Thoracic aorta (tissue), 2 donors: ENCODE measurements at places on chromosomes 2 and 18.

DNA sequence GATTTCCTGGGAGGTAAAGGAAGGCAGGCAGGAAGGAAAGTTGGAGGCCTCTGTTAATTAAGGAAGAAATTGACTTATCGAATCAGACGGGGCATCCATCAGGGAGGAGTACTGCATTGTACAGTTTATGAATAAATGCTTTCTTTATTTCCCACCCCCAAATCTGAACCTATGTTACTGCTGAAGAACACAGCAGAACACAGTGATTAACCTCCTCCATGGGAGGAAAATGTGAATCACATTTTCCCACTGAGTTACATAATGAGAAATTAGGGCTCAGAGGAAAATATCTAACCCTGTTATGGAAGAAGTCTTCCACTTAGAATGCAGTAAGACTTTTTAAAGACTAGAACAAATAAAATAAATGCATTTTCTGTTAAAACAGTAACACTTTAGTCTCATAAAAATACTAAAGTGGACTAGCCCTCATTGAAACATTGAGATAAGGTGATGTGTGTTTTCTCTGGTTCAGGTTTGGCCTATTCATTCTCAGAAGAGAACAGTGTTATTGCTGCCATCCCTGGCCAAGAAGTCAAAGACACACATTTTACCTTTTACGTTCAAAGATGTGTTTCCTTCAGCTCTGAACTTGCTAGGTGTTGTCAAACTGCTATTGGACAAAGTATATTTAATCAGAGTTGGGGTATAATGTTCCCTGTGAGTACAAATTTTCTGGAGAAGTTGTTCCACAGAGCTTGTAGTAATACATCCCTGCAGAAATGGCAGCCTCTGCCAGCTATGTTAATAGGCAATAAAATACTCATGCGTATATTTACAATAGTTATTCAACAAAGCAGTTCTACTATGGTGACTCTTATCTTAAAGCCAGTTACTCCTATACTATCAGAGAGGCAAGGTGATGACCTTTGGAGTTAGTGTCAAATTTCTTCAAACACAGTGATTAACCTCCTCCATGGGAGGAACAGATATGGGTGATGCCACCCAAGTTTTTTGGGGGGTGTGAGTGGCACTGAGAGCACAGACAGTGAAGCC lies 11.1 kb downstream of the DNAH6 start:
- no peaks in the 10 kb centered on the region for H3K27me3 ChIP-seq
- DNase-seq: no peak
- no peak overlapping the region for H3K27ac ChIP-seq
- H3K4me1 ChIP-seq: no peaks in the 10 kb centered on the region
- no peak overlapping the region for H3K4me3 ChIP-seq

DNA sequence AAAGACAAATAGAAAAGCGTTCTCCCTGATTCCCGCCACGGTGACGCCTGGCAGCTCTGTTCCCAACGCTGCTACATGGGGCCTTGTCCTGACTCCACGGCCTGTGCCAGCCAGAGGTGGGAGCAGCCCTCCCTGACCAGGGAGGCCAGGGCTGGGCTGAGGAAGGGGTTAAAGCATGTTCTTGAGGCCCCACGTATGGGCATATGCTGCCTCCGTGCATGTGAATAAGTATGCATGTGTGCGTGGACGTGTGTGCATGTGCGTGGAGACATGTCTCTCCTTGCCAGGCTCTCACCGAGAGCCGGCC lies 1.6 kb upstream of the SNED1 start:
- no peaks in the 10 kb centered on the region for H3K36me3 ChIP-seq
- H3K4me1 ChIP-seq: peaks cover 88% of the 10 kb centered on the region
- H3K27ac ChIP-seq: peak overlapping the region; percentile 92
- peak overlapping the region; percentile 85 for H3K4me3 ChIP-seq
- H3K27me3 ChIP-seq: no peaks in the 10 kb centered on the region

DNA sequence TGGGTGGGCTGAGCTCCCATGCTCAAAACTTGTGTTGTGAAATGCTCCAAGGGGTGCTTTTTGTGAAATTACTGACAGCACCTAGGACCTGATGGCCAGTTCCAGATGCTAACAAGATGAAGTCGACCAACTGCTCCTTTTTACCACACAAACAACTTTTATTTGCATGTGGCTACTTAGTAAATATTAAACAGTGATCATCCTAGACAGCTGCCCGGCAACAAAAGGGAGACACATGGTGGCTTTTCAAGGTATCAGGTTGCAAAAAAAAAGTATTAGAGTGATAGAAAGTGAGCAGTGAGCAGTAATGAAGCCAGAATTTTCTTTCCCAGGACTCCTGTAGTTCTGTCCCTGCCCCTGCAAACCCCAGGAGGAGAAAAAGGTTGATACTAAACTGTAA lies 118.5 kb downstream of the RPIA start:
- no peak for DNase-seq
- H3K4me3 ChIP-seq: no peak overlapping the region
- no peaks in the 10 kb centered on the region for H3K36me3 ChIP-seq
- no peaks in the 10 kb centered on the region for H3K4me1 ChIP-seq
- H3K27me3 ChIP-seq: no peaks in the 10 kb centered on the region

GRCh38 chr18:79485788-79486355 lies 90.1 kb downstream of the NFATC1 start:
- no peak for DNase-seq
- peaks cover 10% of the 10 kb centered on the region for H3K4me1 ChIP-seq
- H3K27ac ChIP-seq: peak overlapping the region; percentile 52
- H3K27me3 ChIP-seq: no peaks in the 10 kb centered on the region

DNA sequence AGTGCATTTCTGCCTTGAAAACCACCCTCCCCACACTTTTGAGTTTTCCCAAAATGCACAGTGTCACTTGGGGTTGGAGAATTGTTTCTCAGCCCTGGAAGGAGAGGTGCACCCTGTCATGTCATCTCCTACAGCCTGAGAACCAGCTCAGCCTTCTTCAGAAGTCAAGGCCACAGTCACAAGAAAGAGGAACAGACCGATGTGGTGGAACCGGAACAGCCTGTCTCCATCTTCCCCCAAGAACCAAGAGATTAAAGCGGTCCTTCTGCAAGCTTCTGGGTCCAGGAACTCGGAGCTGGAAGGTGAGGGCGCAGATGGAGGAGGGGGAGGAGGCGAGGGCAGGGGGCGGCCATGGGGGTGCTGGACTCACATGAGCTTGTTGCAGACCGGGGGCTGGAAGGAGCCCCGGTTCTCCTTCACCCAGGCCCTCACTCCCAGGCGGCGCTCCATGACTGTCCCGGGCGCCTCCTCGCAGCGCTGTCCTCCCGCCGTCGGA lies 248 bp downstream of the HAAO start:
- no peaks in the 10 kb centered on the region for H3K27me3 ChIP-seq
- peak overlapping the region; percentile 93 for H3K27ac ChIP-seq
- peak overlapping the region; percentile 86 for H3K4me3 ChIP-seq
- H3K36me3 ChIP-seq: no peaks in the 10 kb centered on the region
- H3K4me1 ChIP-seq: peaks cover 18% of the 10 kb centered on the region

- H3K27ac ChIP-seq: peak within 1 kb of the TSS; percentile 61
- peak; percentile 41 for DNase-seq
- no peaks in the 10 kb centered on the region for H3K27me3 ChIP-seq
- peaks cover 22% of the 10 kb centered on the region for H3K4me1 ChIP-seq
Observed at GRCh38 chr2:235493775-235494715, at the start of gene AGAP1. AGAP1 (plus strand) TSS chr2:235494043.

DNA sequence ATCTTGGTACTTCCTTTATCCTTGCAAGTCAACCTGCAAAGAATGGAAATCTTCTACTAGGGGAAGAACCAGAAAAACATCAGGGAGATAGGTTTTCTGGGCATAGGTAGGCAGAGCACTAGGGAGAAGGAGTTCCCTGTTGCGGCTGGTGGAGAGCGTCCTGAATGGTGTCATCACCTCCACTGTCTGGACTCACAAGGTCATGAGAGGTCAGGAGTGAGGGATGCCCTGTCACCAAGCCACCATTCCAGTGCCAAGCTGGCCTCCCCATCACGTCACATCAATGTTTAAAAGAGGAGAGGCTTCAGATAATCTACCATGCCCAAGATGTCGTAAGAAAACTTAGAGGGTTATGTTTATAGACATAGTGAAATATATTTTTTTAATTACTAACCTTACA lies 72.1 kb downstream of the BCL2 start:
- no peak overlapping the region for H3K27ac ChIP-seq
- H3K4me1 ChIP-seq: no peaks in the 10 kb centered on the region
- DNase-seq: no peak

DNA sequence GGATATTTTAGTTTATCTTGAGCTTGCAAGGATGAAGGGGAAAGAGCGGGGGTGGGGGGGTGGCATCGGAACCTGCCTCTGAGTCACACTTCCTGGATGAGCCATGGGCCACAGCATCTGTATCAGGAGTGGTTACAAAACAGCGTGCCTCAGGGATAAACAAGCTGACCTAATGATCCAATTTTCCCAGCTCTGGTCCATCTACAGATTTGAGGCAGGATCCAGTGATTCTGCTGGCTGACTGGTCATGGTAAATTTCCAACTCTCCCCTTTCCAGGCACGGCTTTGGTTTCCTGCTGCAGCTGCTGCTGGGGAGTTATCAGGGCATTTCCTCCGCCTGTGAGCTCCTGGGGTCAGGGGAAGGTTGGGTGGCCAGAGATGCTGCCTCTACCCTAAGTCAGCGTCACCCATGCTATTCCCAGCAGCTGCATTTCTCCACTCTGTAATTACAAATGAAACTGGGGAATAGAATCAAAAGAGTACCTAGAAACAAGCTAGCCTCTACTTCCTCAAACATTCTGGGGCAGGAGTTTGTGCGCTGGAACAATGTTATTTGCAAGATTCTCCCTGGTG lies 4.7 kb upstream of the HPCAL1 start:
- DNase-seq: no peak
- no peaks in the 10 kb centered on the region for H3K4me1 ChIP-seq
- no peaks in the 10 kb centered on the region for H3K27me3 ChIP-seq
- H3K4me3 ChIP-seq: no peak overlapping the region
- H3K36me3 ChIP-seq: no peaks in the 10 kb centered on the region

GRCh38 chr18:61980355-61980754 lies 87.5 kb upstream of the RNF152 start:
- H3K36me3 ChIP-seq: no peaks in the 10 kb centered on the region
- H3K4me3 ChIP-seq: no peak overlapping the region
- peaks cover 17% of the 10 kb centered on the region for H3K4me1 ChIP-seq
- H3K27me3 ChIP-seq: no peaks in the 10 kb centered on the region
- no peak for DNase-seq

GRCh38 chr18:48877941-48878340 lies 72.8 kb downstream of the SMAD7 start:
- DNase-seq: no peak
- no peak overlapping the region for H3K27ac ChIP-seq
- no peaks in the 10 kb centered on the region for H3K27me3 ChIP-seq
- H3K4me3 ChIP-seq: no peak overlapping the region

- no peak for DNase-seq
- H3K27me3 ChIP-seq: no peaks in the 10 kb centered on the region
- H3K4me3 ChIP-seq: no peak overlapping the region
Observed at GRCh38 chr18:13613591-13614501, 112.5 kb downstream of the FAM210A start.

DNA sequence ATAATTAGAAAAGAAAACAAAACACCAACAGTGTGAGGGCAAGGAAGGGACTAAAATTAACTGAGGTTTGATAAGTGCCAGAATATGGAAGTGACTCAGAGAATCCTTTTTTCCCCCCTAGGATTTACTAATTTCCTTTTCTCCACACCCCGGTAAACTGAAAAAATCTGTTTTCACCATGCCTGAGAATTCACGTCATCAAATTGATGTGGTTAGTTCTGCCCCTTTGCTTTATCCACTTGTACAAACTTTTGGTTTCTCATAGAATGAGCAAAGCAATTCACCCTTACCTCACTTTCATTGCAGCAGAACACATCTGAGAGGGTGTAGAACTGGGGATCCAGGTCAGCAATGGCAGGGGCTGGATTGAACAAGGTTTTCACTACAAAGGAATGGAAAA lies 57.8 kb downstream of the RBKS start:
- no peak overlapping the region for H3K4me3 ChIP-seq
- no peaks in the 10 kb centered on the region for H3K36me3 ChIP-seq
- no peaks in the 10 kb centered on the region for H3K4me1 ChIP-seq
- no peak overlapping the region for H3K27ac ChIP-seq
- no peak for DNase-seq

GRCh38 chr2:195533771-195534642 lies 123.0 kb upstream of the SLC39A10 start:
- H3K4me3 ChIP-seq: peak overlapping the region; percentile 31
- no peaks in the 10 kb centered on the region for H3K27me3 ChIP-seq
- peak overlapping the region; percentile 75 for H3K27ac ChIP-seq
- peaks cover 23% of the 10 kb centered on the region for H3K4me1 ChIP-seq

DNA sequence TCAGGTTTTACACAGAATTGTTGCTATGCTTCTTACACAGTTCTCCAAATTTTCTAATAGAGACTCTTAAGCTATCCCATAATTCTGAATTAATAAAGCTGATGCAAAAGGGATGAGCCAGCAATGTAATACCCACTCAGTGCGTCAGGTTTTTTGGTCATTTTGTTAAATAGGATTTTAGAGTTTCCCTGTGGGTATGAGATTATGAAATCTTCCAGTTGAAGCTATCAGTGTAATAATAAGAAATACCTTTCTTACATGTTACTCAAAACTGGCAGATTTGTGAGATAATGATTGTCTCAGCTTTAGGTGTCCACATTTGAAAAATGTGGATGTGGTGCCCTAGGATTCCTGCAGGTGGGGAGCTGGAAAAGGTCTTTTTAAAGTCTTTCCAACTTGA lies 44.5 kb downstream of the SOCS6 start:
- no peaks in the 10 kb centered on the region for H3K27me3 ChIP-seq
- peak overlapping the region; percentile 74 for H3K27ac ChIP-seq
- peaks cover 10% of the 10 kb centered on the region for H3K4me1 ChIP-seq
- DNase-seq: no peak

GRCh38 chr18:57426187-57426586 lies 9.0 kb upstream of the ONECUT2 start:
- DNase-seq: no peak
- no peak overlapping the region for H3K27ac ChIP-seq
- no peak overlapping the region for H3K4me3 ChIP-seq
- H3K27me3 ChIP-seq: peaks cover 38% of the 10 kb centered on the region
- H3K36me3 ChIP-seq: no peaks in the 10 kb centered on the region

DNA sequence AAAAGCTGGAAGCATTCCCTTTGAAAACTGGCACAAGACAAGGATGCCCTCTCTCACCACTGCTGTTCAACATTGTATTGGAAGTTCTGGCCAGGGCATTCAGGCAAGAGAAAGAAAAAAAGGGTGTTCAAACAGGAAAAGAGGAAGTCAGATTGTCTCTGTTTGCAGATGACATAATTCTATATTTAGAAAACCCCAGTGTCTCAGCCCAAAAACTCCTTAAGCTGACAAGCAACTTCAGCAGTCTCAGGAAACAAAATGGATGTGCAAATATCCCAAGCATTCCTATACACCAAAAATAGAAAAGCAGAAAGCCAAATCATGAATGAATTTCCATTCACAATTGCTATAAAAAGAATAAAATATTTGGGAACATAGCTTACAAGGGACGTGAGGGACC lies 11.1 kb downstream of the SLC8A1 start:
- no peak overlapping the region for H3K4me3 ChIP-seq
- DNase-seq: no peak
- no peaks in the 10 kb centered on the region for H3K4me1 ChIP-seq
- no peaks in the 10 kb centered on the region for H3K27me3 ChIP-seq

- H3K27ac ChIP-seq: no peak overlapping the region
- DNase-seq: no peak
- no peaks in the 10 kb centered on the region for H3K36me3 ChIP-seq
- peaks cover 7% of the 10 kb centered on the region for H3K4me1 ChIP-seq
- no peak overlapping the region for H3K4me3 ChIP-seq
Observed at GRCh38 chr2:62478093-62478580, 27.9 kb downstream of the TMEM17 start.
